Articular chondrocyte of knee joint (primary cell): ENCODE measurements at places on chromosomes 7 and 10. TPM values are rescaled to one million over a fixed set of nuclear protein-coding genes. Genes with fewer than 3 reads are reported as not detected.

The COL13A1 gene
- 0.43 TPM in 1 of 2 replicates, not detected in the other for total RNA-seq

The RASA4 gene
- total RNA-seq = 8.0 and 8.6 TPM in 2 replicates

The IL2RA gene
- not detected in 2 replicates for total RNA-seq

The ASAH2 gene
- total RNA-seq = 0.78 and 0.97 TPM in 2 replicates

The FGL2 gene
- 1.7 and 3.5 TPM in 2 replicates for total RNA-seq

The CLEC5A gene
- total RNA-seq = not detected in 2 replicates

The JCAD gene
- total RNA-seq = 37.0 and 73.6 TPM in 2 replicates

The NUTM2B gene
- total RNA-seq = under 0.01 and 0.54 TPM in 2 replicates

The AKR1C3 gene
- 107 and 148 TPM in 2 replicates for total RNA-seq

The CYP2W1 gene
- total RNA-seq = under 0.01 TPM in 1 of 2 replicates, not detected in the other

The NPY gene
- total RNA-seq = not detected in 2 replicates

The MOGAT3 gene
- total RNA-seq = not detected in 2 replicates

The THNSL1 gene
- total RNA-seq = 4.2 and 5.7 TPM in 2 replicates

The GTPBP4 gene
- 27.4 and 30.1 TPM in 2 replicates for total RNA-seq

The RAB19 gene
- 0.22 TPM in 1 of 2 replicates, not detected in the other for total RNA-seq

The VAX1 gene
- not detected in 2 replicates for total RNA-seq

The SPDYE2 gene
- total RNA-seq = 0.13 TPM in 1 of 2 replicates, not detected in the other

The ATRNL1 gene
- 2.5 and 12.5 TPM in 2 replicates for total RNA-seq

The PON1 gene
- under 0.01 TPM in 1 of 2 replicates, not detected in the other for total RNA-seq

The FASTK gene
- total RNA-seq = 62.7 and 69.6 TPM in 2 replicates

The TRIL gene
- 0.13 and 0.22 TPM in 2 replicates for total RNA-seq
